ENCODE measurements at places on chromosomes 4 and X. TPM values are rescaled to one million over a fixed set of nuclear protein-coding genes. Genes with fewer than 3 reads are reported as not detected.

- no peak for DNase-seq
Measured at GRCh38 chrX:19245711-19246269, 97.9 kb upstream of the PDHA1 start.

DNA sequence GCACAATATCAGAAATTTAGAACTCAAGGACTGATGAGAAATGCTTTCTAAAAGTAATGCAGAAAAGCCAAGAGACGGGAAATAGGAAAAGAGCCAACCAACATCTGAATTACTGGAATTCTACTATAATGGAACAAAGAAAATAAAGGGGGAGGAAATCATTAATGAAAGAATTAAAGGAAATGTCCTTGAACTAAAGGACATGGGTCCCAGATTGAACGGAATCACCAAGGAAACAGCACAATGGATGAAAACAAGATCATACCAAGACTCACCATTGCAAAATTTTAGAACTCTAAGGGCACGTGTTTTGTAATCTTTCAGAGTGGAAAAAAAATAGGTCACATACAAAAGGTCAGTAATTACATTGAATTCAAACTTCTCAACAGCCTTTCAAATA lies 35.9 kb downstream of the HPGDS start:
- DNase-seq: no peak

DNA sequence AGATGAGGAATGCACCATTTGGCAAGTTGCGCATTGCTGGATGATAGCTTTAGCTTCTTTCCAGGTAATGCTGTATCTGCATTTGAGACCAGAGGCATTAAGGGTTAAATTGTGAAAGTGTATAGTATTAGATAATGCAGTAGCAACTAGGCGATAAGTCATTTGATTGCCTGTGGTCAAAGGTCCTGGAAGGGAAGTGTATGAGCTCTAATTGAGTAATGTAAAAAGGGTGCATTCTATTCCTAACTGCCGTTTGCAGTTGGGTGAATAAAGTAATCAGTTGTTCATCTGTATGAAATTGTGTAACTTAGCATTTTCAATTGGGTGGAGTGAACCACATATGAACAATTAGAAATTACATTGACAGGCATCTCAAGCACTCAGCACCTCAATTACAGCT lies 54.5 kb upstream of the WDR1 start:
- DNase-seq: no peak

- no peak for DNase-seq
Measured at GRCh38 chr4:57234252-57234775, 124.1 kb upstream of the IGFBP7 start.

DNA sequence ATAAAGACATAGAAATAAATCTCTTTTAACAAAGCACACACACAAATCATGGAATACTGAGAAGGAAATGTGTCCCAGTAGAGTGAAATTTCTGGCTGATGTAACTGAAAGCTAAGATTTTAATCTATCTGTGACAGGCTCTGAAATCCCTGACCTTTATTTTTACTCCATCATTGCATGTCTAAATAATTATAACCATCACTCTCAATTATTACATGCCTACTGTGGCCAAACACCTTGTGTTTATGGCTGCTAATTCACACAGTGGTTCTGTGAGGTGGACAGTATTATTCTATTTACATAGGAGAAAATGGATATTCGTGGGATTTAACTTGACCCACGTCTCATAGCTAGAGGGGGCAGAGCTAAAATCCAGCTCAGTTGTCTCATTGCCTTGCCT lies 438.1 kb downstream of the TLL1 start:
- DNase-seq: no peak

DNA sequence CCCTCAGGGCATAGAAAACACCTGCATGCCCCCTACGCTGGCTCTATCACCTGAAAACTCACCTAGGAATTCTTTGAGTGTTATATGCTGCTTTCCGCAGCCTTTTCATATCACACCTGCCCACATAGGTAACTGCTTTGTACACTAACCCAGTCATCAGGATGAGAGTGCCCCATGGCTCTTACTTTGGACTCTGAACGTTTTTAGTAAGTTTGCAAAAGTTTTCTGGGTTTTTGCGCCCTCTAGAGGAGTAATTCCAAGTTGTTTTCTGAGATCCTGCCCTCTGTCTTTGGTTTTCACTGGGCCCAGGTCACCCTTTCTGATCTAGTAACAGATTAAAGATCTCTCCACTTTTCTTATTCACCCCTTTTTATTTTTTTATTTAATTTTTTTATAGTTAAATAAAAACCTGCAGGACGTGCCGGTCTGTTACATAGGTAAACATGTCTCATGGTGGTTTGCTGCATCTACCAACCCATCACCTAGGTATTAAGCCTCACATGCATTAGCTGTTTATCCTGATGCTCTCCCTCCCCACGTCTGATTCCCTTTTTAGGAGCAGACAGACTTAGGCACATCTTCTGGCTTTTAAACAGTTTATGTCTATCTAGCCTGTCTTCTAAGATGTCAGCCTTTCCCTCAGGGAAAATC lies 139.2 kb downstream of the NWD2 start:
- DNase-seq: no peak

GRCh38 chr4:2963966-2964471 lies 648 bp downstream of the GRK4 start:
- no peak for DNase-seq

DNA sequence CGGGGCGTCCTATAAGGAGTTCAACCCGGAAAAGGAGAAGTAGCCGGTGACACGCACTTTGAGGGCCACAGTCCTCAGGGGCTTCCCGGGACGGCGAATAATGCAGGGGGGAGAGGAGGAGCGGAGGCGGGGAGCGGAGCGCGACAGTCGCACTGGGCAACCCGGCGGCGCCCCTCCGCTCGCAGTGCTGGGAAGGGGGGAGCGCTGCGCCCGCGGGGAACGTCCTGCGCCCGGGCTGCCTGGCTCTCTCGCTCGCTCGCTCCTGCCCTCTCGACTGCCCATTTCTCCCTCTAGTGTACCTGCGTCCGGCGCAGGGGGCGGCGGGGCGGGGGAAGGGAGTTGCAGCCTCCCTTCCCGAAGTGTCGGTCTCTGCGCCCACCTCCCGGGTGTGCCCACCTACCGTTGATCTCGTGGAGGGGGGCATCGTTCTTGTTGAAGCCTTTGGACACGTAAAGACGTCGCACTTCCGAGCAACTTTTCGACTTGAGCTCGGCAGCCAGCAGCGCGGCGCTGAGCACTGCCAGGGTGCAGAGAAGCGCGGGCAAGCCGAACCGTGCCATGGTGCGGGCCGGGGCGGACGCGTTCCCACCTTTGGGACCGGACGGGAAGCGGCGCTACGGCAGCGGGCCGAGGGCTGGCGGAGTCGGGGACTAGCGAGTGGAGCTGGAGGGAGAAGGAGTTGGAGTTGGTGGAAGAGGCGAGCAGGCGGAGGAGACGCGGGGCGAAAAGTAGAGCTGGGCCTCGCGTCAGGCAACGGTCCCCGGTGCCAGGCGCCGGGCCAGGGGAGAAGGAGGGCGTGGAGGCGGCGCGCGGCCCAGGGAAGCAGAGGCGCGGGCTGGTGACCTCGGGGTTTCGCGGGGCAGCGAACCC lies 648 bp downstream of the GPC4 start:
- peak; percentile 32 for DNase-seq

- DNase-seq: no peak
Measured at GRCh38 chrX:107935200-107935599, 47.0 kb downstream of the TEX13B start.

DNA sequence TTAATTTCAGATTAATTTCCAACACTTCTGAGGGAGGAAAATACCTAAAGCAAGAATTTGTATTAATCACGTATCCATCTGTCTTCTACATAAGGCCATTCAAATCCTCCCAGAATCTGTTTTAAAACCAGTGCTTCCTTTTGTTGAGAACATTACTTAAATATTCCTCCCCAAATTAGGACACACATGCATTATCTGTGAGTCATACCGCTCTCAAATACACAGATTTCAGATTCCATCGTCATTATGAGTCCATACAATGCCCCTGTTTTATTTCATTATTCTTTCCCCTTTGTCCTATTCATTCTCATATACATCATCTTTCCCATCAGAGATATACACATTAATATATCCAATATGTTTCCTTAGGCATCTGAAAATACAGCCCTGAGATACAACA lies 57.3 kb upstream of the PRSS12 start:
- no peak for DNase-seq

GRCh38 chrX:130915302-130915701 lies 12.3 kb upstream of the ENOX2 start:
- no peak for DNase-seq

The MAGEB4 gene
- total RNA-seq: not detected

DNA sequence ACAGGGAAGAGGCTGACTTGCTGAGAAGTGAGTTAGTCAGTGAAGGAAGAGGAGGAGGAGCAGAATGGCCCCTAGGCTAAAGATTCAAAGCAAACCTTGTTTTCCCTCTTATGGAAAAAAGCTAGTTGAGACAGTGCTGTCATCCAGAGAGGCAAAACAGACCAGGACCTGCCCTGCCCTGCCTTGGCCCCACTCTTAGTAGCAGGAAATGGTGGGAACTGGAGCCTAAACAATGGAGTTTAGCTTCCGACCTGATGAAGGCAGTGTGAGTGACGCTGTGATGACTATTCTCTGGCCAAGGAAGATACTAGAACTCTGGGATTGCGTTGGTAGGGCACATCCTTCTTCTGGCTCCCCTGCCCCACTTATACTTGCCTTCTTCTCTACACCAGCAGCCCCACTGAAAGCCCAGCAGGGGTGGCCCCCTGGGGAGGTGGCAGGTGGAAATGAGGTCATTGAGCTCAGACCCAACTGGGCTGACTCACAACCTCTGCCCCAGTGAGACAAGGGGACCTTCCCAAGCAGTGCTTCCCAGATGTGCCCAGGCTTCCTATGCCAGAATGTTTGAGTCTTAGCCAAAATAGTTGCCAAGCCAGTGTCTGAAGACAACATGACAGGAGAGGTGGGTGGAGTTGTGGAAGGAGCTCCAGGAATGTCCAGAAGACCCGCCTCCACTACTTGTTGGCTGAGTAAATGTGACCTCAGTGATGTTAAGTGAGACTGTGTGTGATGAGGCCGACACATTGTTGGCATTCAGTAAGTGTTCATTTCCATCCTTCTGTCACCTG lies 38.8 kb downstream of the MSN start:
- DNase-seq: peak; percentile 52

The GPR119 gene
- not detected for total RNA-seq

GRCh38 chr4:23614284-23614892 lies 275.5 kb downstream of the PPARGC1A start:
- no peak for DNase-seq

DNA sequence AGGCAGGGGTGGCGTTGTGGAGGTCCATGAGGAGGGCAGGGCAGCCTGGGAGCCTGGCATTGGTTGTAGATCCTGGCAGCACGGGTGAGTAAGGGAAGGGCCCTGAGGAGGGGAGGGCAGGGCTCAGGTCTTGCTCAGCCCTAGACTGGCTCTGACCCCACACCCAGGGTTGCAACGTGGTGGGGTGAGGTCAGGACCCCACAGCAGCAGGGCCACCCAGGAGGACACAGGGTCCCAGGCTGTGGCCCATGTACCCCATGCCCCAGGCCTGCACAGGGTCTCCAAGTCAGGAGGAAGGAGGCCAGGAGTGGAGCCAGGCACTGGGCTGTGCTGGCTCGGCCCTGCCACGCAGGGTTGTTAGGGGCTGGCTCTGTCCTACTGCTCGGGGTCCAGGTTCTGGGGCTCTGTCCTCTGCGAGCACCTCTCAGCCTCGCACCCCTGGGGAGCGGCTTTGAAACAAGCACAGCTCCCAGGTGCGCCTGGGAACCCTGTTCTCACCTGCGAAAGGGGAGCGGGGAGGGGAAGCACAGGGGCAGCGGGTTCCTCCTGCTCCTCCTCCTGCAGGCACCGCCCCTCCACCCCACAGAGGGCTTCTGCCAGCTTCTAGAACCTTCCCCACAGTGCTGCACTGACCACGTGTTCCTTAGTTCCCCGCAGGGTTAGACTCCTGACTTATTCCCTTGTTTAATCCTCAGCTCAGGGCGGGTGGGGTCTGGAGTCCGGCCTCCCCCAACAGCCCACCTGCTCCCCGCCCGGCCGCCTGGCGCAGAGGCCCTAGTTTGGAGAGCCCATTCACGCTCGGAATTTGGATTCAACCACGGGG lies 20.4 kb downstream of the MSANTD1 start:
- no peak for DNase-seq

DNA sequence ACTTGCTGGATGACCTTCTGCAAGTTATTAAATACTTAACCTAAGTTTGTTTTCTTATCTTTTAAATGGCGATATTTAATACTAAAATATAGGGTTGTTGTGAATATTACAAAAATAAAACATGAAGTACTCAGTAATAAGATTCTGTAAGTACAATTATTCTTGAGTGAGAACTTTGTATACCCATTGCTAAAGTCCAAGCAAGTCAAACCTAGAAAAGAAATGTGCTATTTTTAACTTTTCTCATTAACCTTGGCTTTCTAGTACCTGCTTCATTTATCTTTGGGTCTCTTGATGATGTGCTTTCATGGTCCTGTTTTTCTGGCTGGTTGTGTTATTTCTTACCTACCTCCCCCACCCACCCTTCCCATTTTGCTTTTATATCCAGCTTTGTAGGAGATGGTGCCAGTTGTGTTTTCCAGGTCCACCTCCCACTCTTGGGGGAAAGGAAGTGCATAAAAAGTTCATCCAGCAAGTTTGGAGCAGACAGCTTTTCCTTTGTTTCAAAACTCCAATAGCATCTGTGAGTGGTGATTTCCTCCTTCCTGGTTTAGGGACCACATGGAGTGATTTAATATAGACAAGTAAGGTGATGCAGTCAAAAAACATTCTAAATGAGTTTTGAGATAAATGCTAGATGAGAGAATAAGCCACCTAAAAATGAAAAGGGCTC lies 7.5 kb upstream of the CXCL8 start:
- DNase-seq: no peak

- DNase-seq: no peak
Measured at GRCh38 chr4:10667701-10668326, 16.8 kb downstream of the CLNK start.

The DCHS2 gene
- not detected for total RNA-seq

DNA sequence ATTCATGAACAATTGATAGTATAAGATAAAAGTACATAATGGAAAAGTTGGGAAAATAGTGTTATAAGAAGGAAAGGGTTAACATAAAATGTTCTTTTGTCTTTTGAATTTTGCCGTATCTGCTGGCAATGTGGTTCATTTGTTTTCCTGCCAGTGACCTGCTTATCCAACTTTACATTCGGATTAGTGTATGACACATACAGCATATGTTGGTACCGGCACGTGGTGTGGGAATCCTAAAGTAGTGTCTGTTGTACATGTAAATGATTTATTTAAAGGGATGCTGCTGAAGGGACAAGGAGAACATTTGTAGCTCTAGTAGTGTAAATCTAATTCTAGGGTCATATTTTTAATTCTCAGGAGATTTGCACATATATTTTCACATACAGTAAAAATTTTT lies 11.5 kb downstream of the RAB9A start:
- no peak for DNase-seq

GRCh38 chrX:638482-639131 lies 8.0 kb downstream of the SHOX start:
- no peak for DNase-seq

DNA sequence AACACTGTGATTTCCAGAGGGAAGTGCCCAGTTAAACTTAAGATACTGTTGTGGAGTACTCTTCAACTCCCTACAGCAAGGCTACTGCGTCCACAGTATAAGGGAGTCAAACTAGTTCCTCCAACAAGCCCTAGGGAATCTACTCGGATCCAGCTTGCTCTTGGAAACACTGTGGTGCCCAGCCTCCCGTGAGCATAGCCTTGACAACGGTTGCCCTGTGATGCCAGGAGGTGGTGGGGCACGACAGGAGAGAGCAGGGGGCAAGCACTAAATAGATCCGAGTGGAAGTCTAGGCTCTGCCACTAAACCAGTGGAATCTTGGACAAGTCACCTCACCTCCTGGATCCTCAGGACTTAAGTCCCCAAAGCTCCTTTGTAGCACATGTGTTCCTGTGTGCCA lies 45.6 kb downstream of the SMC1A start:
- no peak for DNase-seq

GRCh38 chrX:155028877-155029291 lies 2.2 kb downstream of the FUNDC2 start:
- DNase-seq: no peak

The ACOT9 gene
- total RNA-seq: 41.8 TPM

The SEC24B gene
- 29.3 TPM for total RNA-seq
